ENCODE measurements at places on chromosomes 7 and 10. TPM values are rescaled to one million over a fixed set of nuclear protein-coding genes. Genes with fewer than 3 reads are reported as not detected.

Gene CYP3A4
- not detected for total RNA-seq

Gene ADARB2
- 0.53 TPM for total RNA-seq

Gene VAX1
- not detected for total RNA-seq

Gene PTF1A
- total RNA-seq: not detected

Gene DGKI
- total RNA-seq: 14.9 TPM

Gene AQP1
- total RNA-seq: 225 TPM

Gene MDH2
- 469 TPM for total RNA-seq

Gene BUD23
- 53.0 TPM for total RNA-seq

GRCh38 chr10:129893104-129894089 lies 70.7 kb downstream of the EBF3 start:
- DNase-seq: no peak

DNA sequence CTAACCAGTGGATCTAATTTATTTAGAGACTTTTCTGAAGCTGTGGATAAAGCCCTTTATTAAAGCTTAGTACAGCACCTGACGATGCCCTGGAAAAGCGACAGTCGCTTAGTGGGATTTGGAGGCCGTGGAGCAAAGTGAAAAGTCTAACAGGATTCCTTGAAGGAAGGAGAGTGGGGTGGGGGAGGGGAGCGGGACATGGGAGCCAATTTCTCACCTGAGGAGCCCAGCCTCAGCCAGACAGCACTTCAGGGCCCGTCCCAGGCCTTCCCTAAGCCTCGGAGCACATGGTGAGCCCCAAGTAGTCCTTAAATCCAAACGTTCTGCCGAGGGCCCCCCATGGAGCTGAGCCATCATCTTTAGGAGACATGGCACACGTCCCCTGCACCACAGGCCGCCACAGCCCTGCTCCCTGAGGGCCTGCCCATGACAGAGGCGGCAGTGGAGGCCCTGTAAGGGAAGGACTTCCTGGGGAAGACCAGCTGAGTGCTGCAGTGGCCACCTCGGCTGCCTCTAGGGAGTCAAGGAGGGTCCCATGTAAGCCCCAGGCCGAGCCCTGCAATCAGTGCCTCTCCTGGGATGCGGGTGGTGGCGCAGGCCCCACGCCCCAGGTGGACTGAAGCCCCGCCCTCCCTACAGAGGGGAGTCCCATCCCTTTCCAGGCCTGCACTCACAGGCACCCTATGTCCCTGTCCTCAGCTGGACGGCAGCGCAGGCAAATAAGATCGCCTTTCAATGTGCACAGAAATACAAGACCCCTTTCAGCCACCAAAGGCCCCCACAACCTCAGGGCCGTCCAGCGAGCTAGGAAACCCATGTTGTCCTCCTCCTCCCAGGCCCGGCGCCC lies 187.0 kb downstream of the MAD1L1 start:
- DNase-seq: peak; percentile 61

- DNase-seq: peak; percentile 94
Observed at GRCh38 chr10:102775935-102776669, 32.4 kb downstream of the WBP1L start.

DNA sequence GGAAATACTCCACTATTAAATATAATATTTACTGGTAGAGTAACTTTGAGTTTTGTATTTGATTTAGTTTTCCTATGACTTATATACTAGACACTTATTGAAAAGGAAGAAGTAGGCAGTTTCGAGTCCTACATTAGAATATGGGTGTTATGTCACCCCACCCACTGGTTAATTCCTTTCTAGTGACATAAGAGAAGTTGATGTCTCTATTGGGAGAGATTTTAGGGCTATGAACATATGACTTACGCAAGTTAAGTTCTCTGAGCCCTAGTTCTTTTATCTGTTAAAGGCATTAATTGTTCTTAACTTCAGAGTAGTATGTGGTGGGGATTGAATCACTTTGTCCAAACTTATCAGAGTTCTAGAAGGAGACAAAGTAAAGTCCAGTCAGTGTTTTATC lies 30.5 kb downstream of the CPED1 start:
- DNase-seq: no peak

GRCh38 chr10:50614444-50615137 lies 9.2 kb downstream of the SGMS1 start:
- no peak for DNase-seq

DNA sequence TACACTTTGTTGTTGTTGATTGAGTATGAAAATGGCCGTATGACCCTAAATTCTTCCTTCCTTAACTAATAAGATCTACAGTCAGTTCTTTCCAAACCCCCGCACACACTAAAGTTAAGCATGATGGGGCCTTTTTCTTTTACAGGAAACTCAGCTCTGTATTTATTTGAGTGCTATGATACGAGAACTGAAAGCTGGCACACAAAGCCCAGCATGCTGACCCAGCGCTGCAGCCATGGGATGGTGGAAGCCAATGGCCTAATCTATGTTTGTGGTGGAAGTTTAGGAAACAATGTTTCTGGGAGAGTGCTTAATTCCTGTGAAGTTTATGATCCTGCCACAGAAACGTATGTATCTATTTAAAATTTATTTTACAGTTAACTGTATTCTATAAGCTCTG lies 14.2 kb upstream of the NUP42 start:
- DNase-seq: no peak

DNA sequence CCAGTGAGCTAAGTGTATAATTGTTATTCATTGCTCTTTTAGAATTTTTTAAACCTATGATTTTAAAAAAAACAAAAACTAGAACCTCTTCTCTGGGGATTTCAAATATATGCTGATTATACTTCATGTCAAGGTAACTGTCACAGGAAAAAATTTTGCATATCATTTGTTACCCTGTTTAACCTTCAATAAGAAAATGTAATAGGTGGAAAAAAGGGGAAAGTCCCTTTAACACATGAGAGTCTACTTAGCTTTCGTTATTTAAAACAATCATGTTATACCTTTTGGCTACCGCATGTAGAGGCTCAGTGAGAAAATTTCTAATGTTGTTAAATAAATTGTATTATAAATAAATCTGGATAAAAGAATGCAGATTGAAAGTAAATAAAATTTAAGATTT lies 190.1 kb upstream of the AKR1E2 start:
- no peak for DNase-seq

DNA sequence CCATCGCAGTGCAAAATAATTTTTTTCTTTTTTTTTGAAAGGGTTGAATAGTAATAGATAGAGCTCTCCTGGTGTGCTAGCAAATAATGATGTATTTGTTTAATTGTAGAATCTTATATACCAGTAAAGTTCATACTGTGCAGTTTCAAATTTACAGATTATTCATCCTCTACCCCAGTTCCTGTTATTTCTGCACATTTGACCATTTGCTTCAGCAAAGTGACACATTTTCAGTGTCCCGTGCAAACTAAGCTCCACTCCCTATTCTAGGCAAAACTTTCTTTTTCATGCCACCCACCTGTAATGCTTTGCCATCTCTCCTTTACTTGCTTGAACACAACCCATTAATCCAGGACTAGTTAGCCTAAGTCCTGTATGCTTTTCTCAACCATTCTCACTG lies 43.0 kb downstream of the SHOC2 start:
- no peak for DNase-seq

GRCh38 chr10:50540826-50541122 lies 83.0 kb downstream of the SGMS1 start:
- DNase-seq: no peak

DNA sequence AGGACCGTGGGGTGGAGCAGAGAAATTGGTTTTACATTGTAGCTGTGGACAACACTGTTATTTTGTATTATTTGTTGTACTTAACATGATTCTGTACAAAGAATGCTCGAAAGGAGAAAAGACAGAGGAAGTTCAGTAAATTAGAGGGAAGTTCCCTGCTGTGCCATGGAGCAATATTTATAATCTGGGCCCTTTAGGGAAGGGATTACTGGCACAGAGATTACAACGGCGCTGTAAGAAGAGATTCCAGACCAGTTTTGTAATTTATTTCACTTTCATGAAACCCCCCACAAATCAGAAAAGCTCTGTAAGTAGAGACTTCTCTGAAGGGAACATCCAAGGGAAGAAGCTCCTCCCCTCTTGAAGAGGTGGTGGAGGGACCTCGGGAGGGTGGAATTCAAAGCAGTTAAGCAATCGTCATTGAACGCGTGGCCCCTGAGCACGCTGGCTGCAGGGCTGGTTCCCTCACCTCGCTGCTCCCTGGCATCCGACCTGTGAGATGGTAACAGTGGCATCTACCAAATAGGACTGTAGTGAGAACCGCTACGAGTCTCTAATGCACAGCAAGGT lies 113.5 kb downstream of the KLF6 start:
- DNase-seq: no peak
